Esophagus squamous epithelium (tissue), 5 donors: ENCODE measurements at places on chromosomes 1 and 21.

GRCh38 chr1:2987773-2988172 is 33.5 kb upstream of the ACTRT2 start:
- no peaks in the 10 kb centered on the region for H3K36me3 ChIP-seq
- DNase-seq = no peak
- no peak overlapping the region for H3K27ac ChIP-seq
- H3K27me3 ChIP-seq = no peaks in the 10 kb centered on the region

GRCh38 chr1:206524739-206525364 is 17.5 kb downstream of the RASSF5 start:
- no peak overlapping the region for H3K4me3 ChIP-seq
- DNase-seq = no peak
- peaks cover 13% of the 10 kb centered on the region for H3K4me1 ChIP-seq
- H3K36me3 ChIP-seq = peaks cover 16% of the 10 kb centered on the region
- peak overlapping the region; percentile 74 for H3K27ac ChIP-seq

- H3K27me3 ChIP-seq = no peaks in the 10 kb centered on the region
- H3K4me1 ChIP-seq = no peaks in the 10 kb centered on the region
- no peak for DNase-seq
- no peaks in the 10 kb centered on the region for H3K36me3 ChIP-seq
- H3K4me3 ChIP-seq = peak overlapping the region; percentile 4
- no peak overlapping the region for H3K27ac ChIP-seq
These were observed 322.5 kb upstream of the ADGRL2 start for GRCh38 chr1:81478219-81478618.

GRCh38 chr1:241715956-241716355 is 63.9 kb downstream of the WDR64 start:
- H3K4me1 ChIP-seq = no peaks in the 10 kb centered on the region
- H3K27ac ChIP-seq = no peak overlapping the region
- H3K4me3 ChIP-seq = no peak overlapping the region
- no peak for DNase-seq
- H3K27me3 ChIP-seq = no peaks in the 10 kb centered on the region
- no peaks in the 10 kb centered on the region for H3K36me3 ChIP-seq

GRCh38 chr1:166064313-166064926 is 102.4 kb downstream of the FAM78B start:
- no peaks in the 10 kb centered on the region for H3K4me1 ChIP-seq
- H3K4me3 ChIP-seq = no peak overlapping the region
- DNase-seq = no peak

DNA sequence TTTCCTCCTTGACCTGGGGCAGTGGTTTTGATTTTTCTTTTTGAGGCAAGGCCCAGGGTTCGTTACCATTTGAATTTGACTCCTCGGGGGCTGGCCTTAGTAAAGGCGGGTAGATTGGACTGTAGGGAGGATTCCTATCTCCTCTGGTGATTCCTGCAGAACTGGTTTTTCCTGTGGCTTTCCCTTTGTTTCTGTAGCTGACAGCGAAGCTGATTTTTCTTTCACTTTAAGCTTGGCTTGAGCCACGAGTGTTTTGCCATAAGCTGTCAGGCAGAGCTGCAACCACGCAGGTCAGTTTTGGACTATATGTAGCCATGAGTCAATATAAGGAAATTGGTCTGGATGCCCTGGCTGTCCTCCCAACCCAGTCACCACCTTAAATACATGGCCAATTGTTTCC is 28.7 kb upstream of the KCNJ15 start:
- no peaks in the 10 kb centered on the region for H3K27me3 ChIP-seq
- H3K4me3 ChIP-seq = no peak overlapping the region
- H3K27ac ChIP-seq = peak overlapping the region; percentile 37
- no peak for DNase-seq
- H3K36me3 ChIP-seq = no peaks in the 10 kb centered on the region

DNA sequence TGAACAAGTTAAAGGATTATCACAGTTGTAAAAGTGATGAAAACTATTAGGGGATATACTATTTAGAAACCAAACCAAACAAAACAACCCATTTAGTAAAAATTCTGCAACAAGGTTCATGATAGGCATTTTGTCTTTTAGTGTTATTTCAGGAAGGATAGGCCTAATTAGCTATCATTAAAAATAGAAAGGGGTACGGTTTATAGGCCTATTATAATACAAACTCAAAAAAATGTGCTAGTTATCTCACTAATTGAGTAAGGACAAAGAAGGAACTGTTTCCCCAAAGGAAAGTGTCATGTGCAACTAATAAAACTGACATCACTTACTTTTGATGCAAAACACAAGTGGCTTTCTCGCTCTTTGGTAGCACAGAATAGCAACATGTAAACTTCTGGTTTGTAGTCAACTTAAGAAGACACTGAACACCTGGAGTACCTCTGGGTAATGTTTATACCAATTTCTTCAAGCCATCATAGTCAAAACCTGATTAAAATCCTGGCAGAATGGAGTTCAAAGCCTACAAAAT is 28.5 kb downstream of the SLC16A1 start:
- no peaks in the 10 kb centered on the region for H3K4me1 ChIP-seq
- no peak overlapping the region for H3K27ac ChIP-seq
- no peaks in the 10 kb centered on the region for H3K27me3 ChIP-seq
- DNase-seq = no peak

- H3K36me3 ChIP-seq = no peaks in the 10 kb centered on the region
- DNase-seq = no peak
- H3K27ac ChIP-seq = peak overlapping the region; percentile 44
- H3K27me3 ChIP-seq = no peaks in the 10 kb centered on the region
- no peaks in the 10 kb centered on the region for H3K4me1 ChIP-seq
These were observed 10.3 kb downstream of the CD2 start for GRCh38 chr1:116764466-116764898.

DNA sequence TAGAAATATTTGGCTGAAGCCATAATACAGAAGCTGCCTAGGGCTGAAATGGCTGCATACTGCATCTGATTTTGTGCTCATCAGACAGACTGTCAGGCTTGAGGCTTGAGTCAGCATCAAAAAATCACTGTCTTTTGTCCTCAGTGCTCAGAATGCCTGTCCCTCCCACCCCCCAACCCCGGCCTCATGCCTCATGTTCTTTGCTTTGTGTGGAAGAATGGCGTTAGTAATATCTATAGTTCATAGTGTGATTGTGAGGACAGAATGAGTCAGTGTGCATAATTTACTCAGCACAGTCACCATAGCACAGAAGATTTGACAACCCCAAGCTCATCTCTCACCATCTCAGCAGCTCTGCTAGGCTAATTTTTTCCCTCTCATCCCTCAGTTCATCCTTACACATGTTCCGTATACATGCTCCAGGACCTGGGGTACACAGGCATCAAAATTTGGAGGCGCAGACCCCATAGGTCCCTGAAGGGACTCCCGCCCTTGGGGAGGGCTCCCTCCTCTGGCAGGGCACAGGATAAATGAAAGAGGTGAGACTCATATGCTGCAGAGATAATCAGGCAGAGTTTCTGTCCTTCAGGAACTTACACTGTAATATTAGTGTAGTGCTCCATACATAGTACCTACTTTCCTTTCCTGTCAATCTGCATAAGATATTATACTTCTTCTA is 159.1 kb upstream of the C8B start:
- H3K4me3 ChIP-seq = no peak overlapping the region
- no peaks in the 10 kb centered on the region for H3K36me3 ChIP-seq
- DNase-seq = no peak
- no peaks in the 10 kb centered on the region for H3K27me3 ChIP-seq
- no peaks in the 10 kb centered on the region for H3K4me1 ChIP-seq

DNA sequence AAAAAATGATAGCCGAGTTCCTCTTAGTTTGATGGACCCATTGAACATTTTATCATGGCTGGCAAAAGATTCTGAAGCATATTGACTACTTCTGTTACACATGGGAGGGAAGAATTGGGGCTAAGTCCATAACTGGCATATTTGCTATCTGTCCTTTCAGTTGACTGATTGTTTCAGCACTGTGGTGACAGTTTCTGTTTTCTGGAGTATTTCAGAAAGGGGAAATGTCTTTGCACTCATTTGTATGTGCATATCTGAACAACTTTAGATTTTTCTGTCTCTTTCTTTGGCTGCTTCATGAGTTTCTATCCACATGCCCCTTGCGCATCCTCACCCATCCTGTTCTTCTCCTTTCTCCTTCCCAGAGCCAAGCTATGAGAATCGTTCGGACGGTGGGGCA is 33.2 kb downstream of the SPATA46 start:
- no peaks in the 10 kb centered on the region for H3K36me3 ChIP-seq
- no peaks in the 10 kb centered on the region for H3K4me1 ChIP-seq
- no peaks in the 10 kb centered on the region for H3K27me3 ChIP-seq
- no peak for DNase-seq

- no peaks in the 10 kb centered on the region for H3K27me3 ChIP-seq
- DNase-seq = no peak
- H3K4me3 ChIP-seq = no peak overlapping the region
- H3K4me1 ChIP-seq = peaks cover 68% of the 10 kb centered on the region
- no peak overlapping the region for H3K27ac ChIP-seq
These were observed 40.2 kb downstream of the CASQ2 start for GRCh38 chr1:115728341-115728740.

DNA sequence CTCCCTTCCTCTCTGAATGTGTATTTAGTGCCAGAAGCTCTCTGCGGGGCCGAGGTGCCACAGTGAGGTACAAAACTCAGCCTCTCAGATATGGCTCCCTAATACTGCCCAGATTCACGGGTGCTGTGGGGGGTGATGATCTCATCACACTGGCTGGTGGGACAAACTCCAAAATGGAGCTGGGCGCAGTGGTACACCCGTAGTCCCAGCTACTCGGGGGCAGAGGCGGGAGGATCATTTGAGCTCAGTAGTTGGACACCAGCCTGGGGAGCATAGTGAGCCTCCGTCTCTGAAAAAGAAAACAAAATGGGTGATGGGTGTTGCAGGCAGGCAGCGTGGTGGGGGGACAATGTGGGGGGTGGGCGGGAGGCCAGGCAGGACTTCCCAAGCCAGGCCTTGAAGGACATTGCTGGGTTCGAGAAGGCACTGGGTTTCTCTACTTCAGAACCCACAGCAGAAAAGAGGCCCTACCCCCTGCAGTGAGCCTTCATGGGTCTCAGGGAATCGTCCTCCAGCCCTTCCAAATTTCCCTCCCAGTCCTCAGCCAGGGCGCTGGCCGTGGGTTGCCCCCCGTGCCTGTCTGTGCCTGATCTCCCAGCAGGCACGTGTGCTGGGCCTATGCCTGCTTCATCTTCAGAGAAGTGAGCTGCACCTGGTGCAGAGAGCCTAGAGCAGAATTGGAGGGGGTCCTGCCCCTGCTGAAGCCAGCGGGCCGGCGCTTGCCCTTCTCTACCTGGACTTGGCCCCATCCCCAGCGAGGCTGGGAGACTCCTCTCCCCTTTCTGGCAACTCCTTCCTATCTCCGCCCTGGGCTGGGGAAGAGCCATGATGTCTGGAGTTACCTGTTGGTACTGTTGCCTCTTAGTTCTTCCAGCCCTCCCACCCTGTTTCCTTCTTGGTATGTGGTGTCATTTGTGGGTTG is 14.0 kb downstream of the H6PD start:
- H3K4me1 ChIP-seq = peaks cover 68% of the 10 kb centered on the region
- peaks cover 6% of the 10 kb centered on the region for H3K36me3 ChIP-seq
- H3K4me3 ChIP-seq = peak overlapping the region; percentile 8
- no peak for DNase-seq
- peak overlapping the region; percentile 82 for H3K27ac ChIP-seq

DNA sequence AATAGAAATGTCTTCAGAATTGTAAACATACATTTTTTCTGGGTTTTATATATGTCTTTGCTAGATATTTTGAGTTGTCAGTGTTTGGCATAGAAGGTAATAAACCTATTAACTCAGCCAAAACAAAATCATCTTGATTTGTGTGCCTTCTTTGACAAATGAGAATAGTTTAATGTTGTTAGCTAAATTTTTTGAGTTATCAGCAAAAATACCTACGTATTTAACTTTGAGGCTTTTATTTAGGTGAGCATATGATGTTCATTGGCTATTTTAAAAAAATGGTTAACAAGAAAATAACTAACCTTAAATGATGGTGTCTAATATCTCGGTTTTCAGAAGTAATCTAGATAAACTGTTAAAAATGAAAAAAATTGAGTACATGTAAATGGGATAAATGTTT is 83.2 kb upstream of the SLC5A9 start:
- H3K36me3 ChIP-seq = no peaks in the 10 kb centered on the region
- no peaks in the 10 kb centered on the region for H3K27me3 ChIP-seq
- no peak overlapping the region for H3K4me3 ChIP-seq
- DNase-seq = no peak
- no peaks in the 10 kb centered on the region for H3K4me1 ChIP-seq

GRCh38 chr1:159935719-159936272 is 9.6 kb downstream of the IGSF9 start:
- H3K4me3 ChIP-seq = no peak overlapping the region

GRCh38 chr21:45542242-45542666 is at the start of gene SLC19A1:
Gene SLC19A1 (minus strand): TSS chr21:45542440. CDS start chr21:45537959, 4,481 bp downstream.
- DNase-seq = no peak
- H3K27me3 ChIP-seq = no peaks in the 10 kb centered on the region
- no peaks in the 10 kb centered on the region for H3K36me3 ChIP-seq

- no peak overlapping the region for H3K4me3 ChIP-seq
- no peaks in the 10 kb centered on the region for H3K36me3 ChIP-seq
- no peak for DNase-seq
- H3K27ac ChIP-seq = no peak overlapping the region
- H3K27me3 ChIP-seq = peaks cover 4% of the 10 kb centered on the region
These were observed 30.4 kb downstream of the NGF start for GRCh38 chr1:115307661-115308060.

- H3K27me3 ChIP-seq = no peaks in the 10 kb centered on the region
- H3K36me3 ChIP-seq = no peaks in the 10 kb centered on the region
- H3K4me1 ChIP-seq = no peaks in the 10 kb centered on the region
- DNase-seq = no peak
- no peak overlapping the region for H3K4me3 ChIP-seq
These were observed 31.1 kb upstream of the UAP1 start for GRCh38 chr1:162530307-162530987.

GRCh38 chr1:75396260-75396659 is 214.7 kb downstream of the SLC44A5 start:
- no peaks in the 10 kb centered on the region for H3K27me3 ChIP-seq
- DNase-seq = no peak
- no peak overlapping the region for H3K27ac ChIP-seq
- no peaks in the 10 kb centered on the region for H3K4me1 ChIP-seq
- no peak overlapping the region for H3K4me3 ChIP-seq
- H3K36me3 ChIP-seq = no peaks in the 10 kb centered on the region

- H3K27me3 ChIP-seq = no peaks in the 10 kb centered on the region
- no peak for DNase-seq
- no peaks in the 10 kb centered on the region for H3K4me1 ChIP-seq
- no peak overlapping the region for H3K27ac ChIP-seq
- H3K36me3 ChIP-seq = no peaks in the 10 kb centered on the region
These were observed 92.0 kb downstream of the SELENOF start for GRCh38 chr1:86821956-86822355.
